ENCODE measurements at places on chromosomes 2 and 18.

- DNase-seq: no peak
These were observed 91.7 kb upstream of the ITGA6 start for GRCh38 chr2:172335736-172336135.

- no peak for DNase-seq
These were observed 1.1 kb downstream of the SERPINB10 start for GRCh38 chr18:63908858-63909257.

- DNase-seq: peak; percentile 18
These were observed 51.1 kb upstream of the SLC66A3 start for GRCh38 chr2:11103984-11104793.

- DNase-seq: no peak
These were observed 74.4 kb downstream of the ANKRD44 start for GRCh38 chr2:197236159-197236558.

- DNase-seq: no peak
These were observed 146.0 kb downstream of the SETBP1 start for GRCh38 chr18:44826418-44827259.

DNA sequence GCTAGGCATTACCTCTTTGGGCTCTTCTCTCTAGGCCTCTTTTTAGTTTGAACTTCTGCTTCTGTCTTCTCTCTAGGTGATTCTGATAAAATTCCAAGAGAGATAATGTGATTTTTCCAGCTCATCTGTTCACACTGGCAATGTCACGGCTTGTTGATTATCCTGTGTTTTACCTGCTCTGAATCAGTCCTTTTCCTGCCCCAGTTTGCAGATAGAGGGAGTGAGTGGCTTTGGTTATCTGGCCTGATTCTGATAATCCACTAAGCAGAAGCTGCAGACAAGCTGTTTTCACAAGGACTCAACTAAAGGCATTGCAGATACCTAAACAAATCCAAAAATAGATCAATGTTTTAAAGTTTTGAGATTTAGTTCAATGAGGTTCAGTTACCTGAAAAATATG lies 111.9 kb downstream of the DCC start:
- no peak for DNase-seq

GRCh38 chr2:128756365-128756717 lies 437.7 kb upstream of the HS6ST1 start:
- no peak for DNase-seq

GRCh38 chr2:29189052-29189451 lies 73.8 kb downstream of the CLIP4 start:
- no peak for DNase-seq

- no peak for DNase-seq
These were observed 65.6 kb downstream of the SCG2 start for GRCh38 chr2:223536546-223536945.

All from stimulated activated CD4-positive, alpha-beta T cell treated with anti-CD3 and anti-CD28 coated beads, Interleukin-1b, Interleukin-23, amount 100 ng/mL, for 24 hours (primary cell).